Activated naive CD8-positive, alpha-beta T cell treated with anti-CD3 and anti-CD28 coated beads for 36 hours (primary cell): ENCODE measurements at places on chromosomes 3 and 15. TPM values are rescaled to one million over a fixed set of nuclear protein-coding genes. Genes with fewer than 3 reads are reported as not detected.

DNA sequence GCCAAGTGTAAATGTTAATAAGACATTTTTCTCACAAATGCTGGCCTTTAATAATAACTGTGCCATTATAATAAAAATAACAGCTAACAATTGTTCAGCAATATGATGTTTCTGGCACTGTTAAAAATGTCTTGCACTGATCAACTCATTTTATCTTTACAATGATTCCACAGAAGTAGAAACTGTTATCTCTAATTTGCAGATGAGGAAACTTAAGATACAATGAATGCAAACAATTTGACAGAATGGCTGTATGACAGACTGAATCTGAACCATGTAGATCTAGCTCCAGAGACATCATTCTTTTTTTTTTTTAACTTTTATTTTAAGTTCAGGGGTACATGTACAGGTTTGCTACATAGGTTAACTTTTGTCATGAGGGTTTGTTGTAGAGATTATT lies 755.0 kb downstream of the TBL1XR1 start:
- no peaks in the 10 kb centered on the region for H3K36me3 ChIP-seq
- no peaks in the 10 kb centered on the region for H3K4me1 ChIP-seq
- DNase-seq: no peak
- H3K4me3 ChIP-seq: no peak overlapping the region

Gene KIF23
- total RNA-seq: 63.5 TPM

Gene UBE2Q2
- total RNA-seq: 17.6 TPM

Gene CSTA
- total RNA-seq: not detected

GRCh38 chr3:134004841-134005240 lies 24.9 kb downstream of the SLCO2A1 start:
- peaks cover 8% of the 10 kb centered on the region for H3K27me3 ChIP-seq
- no peaks in the 10 kb centered on the region for H3K4me1 ChIP-seq
- DNase-seq: no peak
- H3K27ac ChIP-seq: no peak overlapping the region

Gene RLBP1
- total RNA-seq: not detected

Gene ARGFX
- not detected for total RNA-seq

Gene TUSC7
- total RNA-seq: not detected

DNA sequence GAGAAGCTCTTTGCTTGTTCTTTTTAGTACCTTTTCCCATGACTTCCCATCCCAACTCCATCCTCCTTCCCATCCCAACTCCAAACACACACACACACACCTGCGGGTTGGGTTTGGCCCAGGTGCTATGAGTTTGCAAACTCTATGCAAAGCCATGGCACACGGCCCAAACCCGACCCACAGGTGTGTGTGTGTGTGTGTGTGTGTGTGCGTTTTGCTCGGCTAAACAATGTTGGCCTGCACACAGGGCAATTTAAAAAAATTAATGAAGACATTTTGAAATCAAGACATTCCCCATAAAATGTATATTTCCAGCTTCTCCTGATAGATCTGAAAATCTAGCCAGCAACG lies 103.7 kb upstream of the TLE3 start:
- H3K27me3 ChIP-seq: peaks cover 3% of the 10 kb centered on the region
- H3K4me3 ChIP-seq: no peak overlapping the region
- DNase-seq: no peak
- no peaks in the 10 kb centered on the region for H3K4me1 ChIP-seq
- no peaks in the 10 kb centered on the region for H3K36me3 ChIP-seq

Gene LEKR1
- total RNA-seq: 2.4 TPM

DNA sequence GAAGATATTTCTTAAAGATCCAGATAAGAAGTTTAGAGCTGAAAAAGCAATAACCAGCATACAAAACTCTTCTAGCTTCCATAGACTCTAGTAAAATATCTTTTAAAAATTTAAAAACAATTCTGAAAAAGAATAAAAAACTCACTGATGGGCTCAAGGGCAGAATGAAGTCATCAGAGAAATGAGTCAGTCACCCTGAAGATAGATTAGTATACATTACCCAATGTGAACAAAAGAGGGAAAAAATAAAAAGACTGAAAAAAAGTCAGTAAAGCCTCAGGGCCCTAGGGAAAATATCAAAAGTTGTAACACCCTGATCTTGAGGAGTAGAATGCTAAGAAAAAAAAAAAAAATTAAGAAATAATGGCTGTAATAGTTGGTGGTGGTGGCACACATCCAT lies 11.4 kb downstream of the DET1 start:
- no peaks in the 10 kb centered on the region for H3K4me1 ChIP-seq
- no peak overlapping the region for H3K4me3 ChIP-seq
- H3K27me3 ChIP-seq: no peaks in the 10 kb centered on the region

Gene PPP1R14D
- total RNA-seq: not detected
